ENCODE measurements at places on chromosomes 3 and 15. TPM values are rescaled to one million over a fixed set of nuclear protein-coding genes. Genes with fewer than 3 reads are reported as not detected.

GRCh38 chr3:134242649-134243617, 7.7 kb downstream of the RYK start:
- H3K4me1 ChIP-seq: peaks cover 2% of the 10 kb centered on the region
- no peaks in the 10 kb centered on the region for H3K27me3 ChIP-seq
- H3K27ac ChIP-seq: no peak overlapping the region
- peaks cover 4% of the 10 kb centered on the region for H3K36me3 ChIP-seq

DNA sequence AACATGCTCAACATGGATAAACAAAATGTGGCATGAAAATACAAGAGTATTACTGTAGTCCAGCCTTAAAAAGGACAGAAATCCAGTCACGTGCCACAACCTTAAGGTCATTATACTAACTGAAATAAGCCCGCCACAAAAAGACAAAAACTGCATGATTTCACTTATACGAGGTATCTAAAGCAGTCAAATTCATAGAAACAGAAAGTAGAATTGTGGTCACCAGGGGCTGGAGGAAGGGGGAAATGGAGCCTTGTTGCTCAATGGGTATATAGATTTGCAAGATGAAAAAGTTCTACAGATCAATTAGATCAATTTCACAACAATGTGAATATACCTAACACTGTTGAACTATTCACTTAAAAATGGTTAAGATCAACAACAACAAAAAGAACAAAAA, 7.4 kb downstream of the GLB1 start:
- no peaks in the 10 kb centered on the region for H3K27me3 ChIP-seq
- DNase-seq: no peak
- no peak overlapping the region for H3K27ac ChIP-seq
- H3K4me1 ChIP-seq: no peaks in the 10 kb centered on the region

DNA sequence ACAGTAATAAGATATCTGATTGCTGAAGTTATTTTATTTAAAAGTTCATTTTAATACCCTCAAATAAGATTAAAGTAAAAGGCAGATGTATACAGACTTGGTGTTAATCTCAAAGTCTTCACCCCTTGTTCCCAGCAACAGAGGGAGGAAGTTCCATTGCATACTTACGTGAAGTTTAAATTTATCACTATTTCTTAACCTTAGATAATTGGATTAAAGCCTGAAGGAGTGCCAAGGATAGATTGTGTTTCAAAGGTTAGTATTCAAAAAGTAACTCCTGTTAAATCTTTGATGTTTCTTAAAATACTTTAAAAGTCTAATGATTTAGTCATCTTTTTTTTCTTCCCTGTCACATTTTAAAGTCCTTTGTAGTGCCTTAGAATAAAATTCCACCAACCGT, 39.3 kb downstream of the ATP1B3 start:
- H3K27me3 ChIP-seq: no peaks in the 10 kb centered on the region
- no peak for DNase-seq
- no peak overlapping the region for H3K27ac ChIP-seq

Gene IL20RB
- total RNA-seq: 0.84 TPM

DNA sequence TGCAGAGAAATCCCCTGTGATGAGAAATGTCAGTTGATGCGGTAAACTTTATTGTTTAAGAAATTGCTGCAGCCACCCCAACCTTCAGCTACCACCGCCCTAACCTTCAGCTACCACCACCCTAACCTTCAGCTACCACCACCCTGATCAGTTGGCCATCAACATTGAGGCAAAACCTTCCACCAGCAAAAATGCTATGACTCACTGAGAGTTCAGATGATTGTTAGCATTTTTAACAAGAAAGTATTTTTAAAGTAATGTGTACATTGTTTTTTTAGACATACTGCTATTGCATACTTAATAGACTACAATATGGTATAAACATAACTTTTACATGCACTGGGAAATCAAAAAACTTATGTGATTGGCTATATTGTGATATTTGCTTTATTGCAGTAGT, 30.0 kb downstream of the U2SURP start:
- H3K27me3 ChIP-seq: no peaks in the 10 kb centered on the region
- H3K36me3 ChIP-seq: peaks cover 24% of the 10 kb centered on the region
- no peak overlapping the region for H3K27ac ChIP-seq
- no peak for DNase-seq
- no peak overlapping the region for H3K4me3 ChIP-seq
